ENCODE measurements at places on chromosomes 13 and 19.

GRCh38 chr19:39796000-39796498, 17.4 kb downstream of the LEUTX start:
- no peak for DNase-seq

DNA sequence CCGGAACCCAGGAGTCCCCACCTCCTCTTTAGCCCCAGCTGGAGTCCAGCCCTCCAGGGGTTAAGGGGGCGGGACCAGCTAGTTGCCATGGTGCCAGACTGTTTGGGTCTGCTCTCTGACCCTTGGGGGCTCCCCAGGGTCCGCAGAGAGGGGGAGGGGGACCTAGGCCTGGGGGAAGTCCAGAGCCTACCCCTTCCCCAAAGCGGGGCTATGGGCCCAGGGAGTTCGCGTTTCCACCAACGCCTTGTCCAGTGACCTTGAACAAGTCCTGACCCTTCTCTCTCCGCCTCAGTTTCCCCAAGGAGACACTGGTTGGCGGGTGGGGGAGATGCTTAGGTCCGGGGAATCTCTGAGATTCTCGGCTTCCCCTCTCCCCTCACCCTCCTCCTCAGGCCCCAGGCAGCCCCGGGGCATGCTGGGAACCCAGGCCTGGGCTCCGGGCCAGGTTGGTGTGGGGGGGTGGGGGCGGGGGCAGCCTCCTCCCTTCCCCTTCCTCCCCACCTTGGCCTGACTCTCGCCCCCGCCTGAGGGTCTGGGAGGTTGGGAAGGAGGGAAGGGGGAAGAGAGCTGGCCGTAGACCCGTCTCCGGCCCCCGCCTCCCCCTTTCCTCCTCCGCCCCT, 2.6 kb upstream of the SPACA6 start:
- DNase-seq = no peak

GRCh38 chr13:101626925-101627555, 174.6 kb downstream of the ITGBL1 start:
- no peak for DNase-seq

DNA sequence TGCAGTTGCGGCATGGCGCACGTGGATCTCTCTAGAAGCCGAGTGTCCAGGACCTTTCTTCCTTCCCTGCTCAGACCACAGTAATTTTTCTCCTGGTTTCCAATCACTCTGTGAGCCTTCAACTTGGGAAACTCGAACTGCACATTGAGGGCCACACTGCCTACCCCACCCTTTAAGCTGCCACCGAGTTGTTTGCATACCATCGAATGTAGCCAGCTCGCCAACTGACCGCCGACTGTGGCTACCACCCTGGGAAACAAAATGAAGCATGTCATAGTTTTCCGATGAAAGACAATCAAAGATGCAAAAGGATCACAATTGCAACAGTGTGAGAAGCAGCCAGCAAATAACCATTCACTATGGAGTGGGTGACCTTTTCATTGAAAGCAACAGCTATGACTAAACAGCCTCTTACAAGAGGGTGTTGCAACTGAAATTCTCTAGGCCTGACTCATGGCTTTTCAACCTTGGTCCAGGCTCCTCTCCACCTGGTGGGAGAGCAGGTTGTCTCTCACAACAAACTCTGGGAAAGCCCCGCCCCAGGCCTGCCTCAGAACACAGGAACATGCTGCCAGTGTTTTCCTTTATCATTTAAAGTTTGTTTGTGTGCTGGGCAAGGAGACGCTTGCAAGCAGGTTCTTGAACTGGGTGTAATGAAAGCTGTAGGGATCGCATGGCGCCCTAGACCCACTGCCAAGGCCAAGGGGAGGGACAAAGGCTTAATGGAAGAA, 141.7 kb upstream of the SERP2 start:
- peak; percentile 60 for DNase-seq

GRCh38 chr19:33812388-33813330, 16.0 kb downstream of the KCTD15 start:
- no peak for DNase-seq

- no peak for DNase-seq
Measured at GRCh38 chr13:96221471-96221870, 131.6 kb downstream of the HS6ST3 start.

- peak; percentile 44 for DNase-seq
Measured at GRCh38 chr13:23794267-23795161, 94.7 kb downstream of the MIPEP start.

- no peak for DNase-seq
Measured at GRCh38 chr13:39406688-39407087, 196.3 kb downstream of the LHFPL6 start.

DNA sequence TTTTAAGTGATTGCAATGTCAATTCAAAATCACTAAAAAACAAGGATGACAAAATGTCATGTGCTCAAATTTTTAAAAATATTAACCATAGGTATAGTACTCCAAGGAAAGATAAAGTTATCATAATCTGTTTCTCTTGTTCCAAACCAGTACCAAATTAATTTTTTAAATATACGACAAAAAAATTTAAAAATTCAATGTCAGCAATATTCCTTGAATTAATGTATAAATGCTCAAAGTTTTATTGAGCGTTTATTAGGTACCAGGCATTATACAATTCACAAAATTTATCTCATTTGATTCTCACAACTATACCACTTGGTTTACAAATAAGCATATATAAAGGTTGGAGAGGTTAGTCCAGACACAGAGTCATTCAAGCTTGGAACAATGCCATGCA, 64.7 kb downstream of the MYCBP2 start:
- no peak for DNase-seq

GRCh38 chr13:22893777-22894176, 287.0 kb upstream of the SGCG start:
- DNase-seq = no peak

DNA sequence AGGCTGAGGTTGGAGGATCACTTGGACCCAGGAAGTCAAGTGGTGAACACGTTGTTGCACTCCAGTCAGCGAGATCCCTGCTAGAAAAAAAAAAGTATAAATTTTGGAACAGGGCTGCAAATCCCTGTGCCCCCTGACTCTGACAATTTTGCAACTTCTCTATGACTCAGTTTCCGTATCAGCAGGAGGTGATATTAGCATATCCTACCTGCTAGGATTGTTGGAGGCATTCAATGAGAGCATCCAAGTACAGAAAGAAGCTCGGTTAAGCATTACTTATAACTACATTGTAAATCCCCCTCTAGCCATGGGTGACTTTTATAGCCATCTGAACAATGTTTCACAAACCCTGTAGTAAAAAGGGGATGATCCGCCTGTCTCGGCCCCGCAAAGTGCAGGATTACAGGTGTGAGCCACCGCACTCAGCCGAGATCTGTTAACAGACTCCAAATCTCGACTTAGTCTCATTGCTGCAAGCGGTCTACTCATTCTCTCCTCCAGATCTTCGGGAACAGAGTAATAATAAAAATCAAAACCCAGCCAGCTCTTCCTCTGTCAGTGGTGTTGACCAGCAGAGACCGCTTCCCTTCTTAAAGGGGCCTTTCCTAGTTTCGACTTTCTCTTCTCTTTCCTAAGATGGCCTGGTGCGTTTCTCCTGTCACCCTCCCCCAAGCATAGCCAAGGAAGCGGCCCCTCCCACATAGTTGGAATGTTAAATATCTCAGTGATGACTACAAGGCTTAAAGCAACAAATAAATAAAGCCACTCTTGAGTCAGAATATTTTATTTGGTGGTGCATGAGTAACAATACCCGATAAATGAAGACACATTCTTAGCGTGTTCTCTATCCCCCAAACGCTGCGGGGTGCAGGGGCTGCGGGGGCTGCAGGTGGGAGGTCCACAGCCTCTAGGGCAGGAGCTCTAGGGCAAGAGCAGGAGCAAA, 10.3 kb upstream of the BICRA start:
- peak; percentile 74 for DNase-seq

DNA sequence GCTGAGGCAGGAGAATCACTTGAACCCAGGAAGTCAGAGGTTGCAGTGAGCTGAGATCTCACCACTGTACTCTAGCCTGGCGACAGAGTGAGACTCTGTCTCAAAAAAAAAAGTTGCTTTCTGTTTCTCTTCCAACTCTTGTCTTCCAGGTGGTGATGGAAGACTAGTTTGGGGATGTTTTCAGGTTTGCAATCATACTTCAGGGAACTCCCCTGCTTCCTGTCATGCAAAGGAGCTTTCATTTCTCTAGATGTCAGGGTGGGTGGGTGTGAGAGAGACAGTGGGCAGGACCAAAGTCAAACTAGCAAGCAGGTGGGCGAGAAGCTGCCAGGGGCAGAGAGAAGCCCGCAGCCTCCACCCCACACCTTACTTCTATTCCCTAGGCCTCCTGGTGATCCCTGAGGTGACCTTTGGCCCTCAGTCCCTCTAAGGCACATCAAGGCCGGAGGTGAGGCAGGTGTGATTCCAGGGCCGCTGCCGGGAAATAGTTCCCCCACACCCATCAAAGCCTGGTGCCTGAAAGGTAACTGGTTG, 25.7 kb downstream of the CCNE1 start:
- DNase-seq = no peak

DNA sequence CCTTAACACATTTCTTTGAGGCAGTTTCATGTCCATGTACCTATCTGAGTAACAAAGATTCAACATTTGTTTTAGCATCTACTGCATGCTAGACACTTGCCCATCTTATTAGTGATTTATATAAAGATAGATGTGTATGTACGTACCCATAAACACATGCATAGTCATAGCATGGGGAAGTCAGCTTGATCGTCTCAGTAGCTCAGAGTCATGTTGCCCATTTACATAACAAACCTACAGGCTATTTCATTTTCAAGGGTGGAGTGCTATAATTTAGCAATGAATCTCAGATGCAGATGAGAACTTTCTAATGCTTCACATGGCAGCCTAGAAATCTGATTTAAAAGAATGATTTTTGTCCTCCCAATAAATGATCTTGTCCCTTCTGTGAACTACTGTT, 23.5 kb downstream of the FLT1 start:
- no peak for DNase-seq

DNA sequence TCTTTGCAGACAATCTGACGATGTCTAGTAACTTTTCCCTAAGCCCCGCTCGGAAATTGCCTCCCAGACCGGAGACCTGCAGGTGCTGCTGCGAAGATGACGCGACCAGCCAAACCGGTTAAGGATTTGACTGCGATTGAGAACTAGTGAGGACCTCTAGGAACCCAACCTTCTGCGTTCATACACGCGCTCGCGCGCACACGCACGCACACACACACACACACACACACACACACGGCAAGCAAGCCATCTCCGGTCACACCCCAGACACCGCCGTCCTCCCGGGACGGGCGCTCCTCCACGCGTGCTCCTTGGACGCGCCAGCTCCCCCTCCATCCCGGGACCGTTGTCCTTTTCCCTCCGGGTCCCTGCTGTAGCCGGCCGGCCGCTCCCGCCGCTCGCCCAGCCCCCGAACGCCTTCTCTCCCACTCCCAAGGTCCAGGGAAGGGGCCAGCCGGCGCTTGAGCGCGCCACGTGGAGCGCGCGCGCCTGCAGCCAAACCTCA, 1.2 kb downstream of the TBC1D4 start:
- no peak for DNase-seq

DNA sequence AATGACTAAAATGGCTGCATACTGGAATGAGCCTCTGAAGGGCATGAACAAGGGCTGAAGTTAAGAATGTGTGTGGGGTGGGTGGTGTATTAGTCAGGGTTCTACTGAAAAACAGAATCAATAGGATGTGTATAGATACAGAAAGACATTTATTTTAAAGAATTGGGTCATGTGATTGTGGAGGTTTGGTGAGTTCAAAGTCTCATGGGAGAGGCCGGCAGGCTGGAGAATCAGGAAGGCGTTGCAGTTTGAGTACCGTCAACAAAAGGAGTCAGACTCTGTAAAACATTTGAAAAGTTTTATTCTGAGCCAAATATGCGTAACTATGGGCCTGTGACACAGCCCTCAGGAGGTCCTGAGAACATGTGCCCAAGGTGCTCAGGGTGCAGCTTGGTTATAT, 24.5 kb upstream of the CYSLTR2 start:
- no peak for DNase-seq

DNA sequence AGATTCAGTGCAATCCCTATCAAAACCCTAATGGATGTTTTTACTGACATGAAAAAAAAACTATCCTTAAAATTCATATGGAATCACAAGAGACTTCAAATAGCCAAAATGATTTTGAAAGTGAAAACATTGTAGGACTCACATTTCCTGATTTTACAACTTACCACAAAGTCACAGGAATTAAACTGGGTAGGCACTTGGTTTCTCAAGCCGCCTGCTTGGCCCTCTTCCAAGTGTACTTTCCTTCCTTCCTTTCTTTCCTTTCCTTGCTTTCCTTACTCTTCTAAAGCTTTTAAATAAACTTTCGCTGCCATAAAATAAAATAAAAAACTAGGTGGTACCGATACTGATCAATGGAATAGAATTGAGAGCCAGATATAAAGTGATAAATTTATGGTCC, 21.0 kb upstream of the CD33 start:
- no peak for DNase-seq

DNA sequence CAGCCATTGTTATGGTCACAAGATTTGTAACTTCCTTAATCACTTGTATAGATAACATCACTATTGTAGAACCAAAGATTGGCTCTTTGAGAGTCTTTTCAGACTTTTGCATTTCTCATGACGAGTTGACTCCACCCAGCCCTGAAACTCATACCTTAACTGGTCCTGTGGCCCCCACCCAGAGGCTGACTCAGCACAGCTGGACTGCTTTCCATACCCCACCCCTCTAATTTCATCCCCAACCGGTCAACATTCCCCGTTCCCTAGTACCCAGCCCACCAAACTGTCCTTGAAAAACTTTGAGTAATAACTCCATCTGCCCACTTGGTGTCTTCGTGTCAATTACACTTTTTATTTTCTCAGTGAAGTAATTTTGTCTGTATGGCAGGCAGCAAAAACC, 32.1 kb upstream of the SLITRK1 start:
- DNase-seq = no peak

DNA sequence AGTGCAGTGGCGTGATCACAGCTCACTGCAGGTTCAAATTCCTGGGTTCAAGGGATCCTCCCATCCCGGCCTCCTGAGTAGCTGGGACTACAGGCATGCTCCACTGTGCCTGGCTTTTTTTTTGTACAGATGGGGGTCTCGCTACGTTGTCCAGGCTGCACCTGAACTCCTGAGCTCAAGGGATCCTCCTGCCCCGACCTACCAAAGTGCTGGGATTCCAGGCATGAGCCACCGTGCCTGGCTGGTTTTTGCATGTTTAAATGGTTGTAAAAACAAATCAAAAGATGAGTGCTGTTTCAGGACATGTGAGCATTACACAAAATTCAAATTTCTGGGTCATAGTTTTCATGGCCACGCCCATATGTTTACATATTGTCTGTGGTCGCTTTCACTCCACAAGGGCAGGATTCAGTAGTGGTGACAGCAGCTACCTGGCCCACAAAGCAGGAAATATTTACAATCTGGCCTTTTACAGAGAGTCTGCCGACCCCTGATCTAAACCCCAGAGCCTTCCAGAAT, 5.3 kb downstream of the MATK start:
- DNase-seq = no peak

DNA sequence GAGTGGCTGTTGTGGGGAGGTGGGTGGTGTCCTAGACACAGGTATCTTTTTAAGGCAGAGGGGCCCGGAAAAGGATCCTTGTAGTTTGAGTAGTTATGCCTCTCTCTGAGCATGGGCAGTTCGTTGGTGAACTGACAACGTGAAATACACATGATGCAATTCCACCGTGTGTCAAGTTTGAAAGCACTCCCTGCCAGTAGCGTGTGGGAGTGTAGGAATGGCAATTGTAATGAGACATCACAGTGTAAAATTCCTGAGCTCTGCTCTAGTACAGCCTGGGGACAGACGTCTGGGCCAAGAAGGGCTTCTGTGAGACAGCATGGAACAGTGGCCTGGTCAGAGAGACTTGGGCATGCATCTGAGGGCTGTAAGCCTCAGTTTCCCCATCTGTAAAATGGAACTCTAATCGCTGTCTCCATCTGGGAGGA, 10.4 kb upstream of the ASF1B start:
- DNase-seq = no peak
